ENCODE measurements at places on chromosomes 6 and 20.

DNA sequence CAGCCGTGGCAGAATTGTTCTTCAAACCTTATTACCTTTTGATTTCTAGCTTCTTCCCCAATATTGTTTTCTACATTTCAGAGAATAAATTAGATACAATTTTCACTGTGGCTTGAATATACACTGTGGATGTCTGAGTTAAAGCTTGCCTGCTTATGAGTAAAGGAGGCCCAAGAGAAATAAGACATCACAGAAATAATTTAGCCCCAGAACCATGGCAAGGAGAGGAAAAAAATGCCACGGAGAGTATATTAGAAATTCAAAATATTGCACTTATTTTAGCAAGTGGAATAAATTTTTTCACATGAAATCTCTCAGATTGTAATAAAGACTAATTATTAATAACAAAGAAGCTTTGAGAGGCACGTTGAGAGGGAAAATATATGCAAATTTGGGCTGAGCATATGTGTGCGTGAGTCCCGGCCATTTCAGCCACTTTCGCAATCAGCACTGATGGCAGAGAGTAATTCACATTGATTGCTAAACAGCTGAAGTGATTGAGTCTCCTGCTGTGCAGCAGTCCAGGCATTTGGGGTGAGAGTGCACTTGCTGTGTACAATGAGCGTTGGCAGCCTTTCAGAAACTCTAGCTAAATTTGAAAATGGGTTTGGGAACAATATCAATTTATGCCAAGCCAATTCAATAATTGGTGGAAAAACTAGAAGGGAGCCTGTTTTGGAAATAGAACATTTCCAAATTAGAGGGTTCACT, 596.0 kb downstream of the EPM2A start:
- peak; percentile 28 for DNase-seq

GRCh38 chr20:59985864-59986263, 27.6 kb downstream of the CDH26 start:
- DNase-seq = no peak

- DNase-seq = no peak
Observed at GRCh38 chr6:24321538-24322162, 36.2 kb downstream of the DCDC2 start.

DNA sequence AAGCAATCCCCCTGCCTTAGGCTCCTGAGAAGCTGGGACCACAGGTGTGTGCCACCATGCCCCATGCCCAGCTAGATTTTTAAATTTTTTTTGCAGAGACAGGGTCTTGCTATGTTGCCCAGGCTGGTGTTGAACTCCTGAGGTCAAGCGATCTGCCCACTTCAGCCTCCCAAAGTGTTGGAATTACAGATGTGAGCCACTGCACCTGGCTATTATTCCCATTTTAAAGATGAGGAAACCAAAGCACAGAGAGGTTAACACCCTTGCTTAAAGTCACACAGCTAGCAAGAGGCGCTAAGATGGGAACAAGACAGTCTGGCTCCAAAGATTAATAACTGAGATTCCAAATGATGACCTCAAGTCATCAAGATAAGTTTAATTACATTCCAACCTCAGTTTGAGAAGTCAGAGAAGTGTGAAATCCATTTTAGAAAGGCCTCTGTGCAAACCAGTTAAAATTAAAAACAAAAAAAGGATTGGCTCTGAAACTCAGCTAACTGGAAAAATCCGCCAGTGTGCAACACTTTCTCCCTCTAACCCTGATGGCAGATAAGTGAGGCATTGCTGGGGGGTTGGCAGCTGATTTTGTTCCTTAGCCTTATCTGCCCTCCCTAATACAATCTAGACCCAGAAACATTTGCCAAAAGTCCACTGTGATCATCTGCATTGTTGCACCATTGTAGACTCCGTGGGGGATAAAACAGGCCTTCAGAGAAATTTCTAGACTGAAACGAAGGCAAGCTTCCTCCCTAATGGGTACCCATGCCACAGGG, 55.5 kb downstream of the CPNE5 start:
- DNase-seq = no peak

GRCh38 chr20:40241596-40242343, 447.3 kb downstream of the MAFB start:
- DNase-seq = no peak

DNA sequence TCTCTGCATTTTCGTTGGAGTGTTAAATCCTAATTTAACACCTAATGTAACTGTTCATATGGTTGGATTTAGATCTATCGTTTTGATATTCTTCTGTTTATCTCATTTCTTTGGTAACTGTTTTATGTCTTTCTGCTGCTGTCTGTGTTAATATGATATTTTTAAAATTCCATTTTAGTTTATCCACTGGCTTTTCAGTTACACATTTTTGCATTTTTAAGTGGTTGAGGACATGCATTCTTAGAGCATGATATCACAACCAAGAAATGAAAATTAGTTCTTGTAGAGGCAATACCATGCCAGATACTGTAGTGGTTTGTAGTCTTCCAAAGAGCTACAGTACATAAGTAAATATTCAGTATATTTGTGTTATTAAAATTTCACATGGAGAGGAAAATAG, 58.6 kb downstream of the LIN28B start:
- DNase-seq = peak; percentile 51

- no peak for DNase-seq
Observed at GRCh38 chr6:168888102-168888501, 365.5 kb downstream of the THBS2 start.

DNA sequence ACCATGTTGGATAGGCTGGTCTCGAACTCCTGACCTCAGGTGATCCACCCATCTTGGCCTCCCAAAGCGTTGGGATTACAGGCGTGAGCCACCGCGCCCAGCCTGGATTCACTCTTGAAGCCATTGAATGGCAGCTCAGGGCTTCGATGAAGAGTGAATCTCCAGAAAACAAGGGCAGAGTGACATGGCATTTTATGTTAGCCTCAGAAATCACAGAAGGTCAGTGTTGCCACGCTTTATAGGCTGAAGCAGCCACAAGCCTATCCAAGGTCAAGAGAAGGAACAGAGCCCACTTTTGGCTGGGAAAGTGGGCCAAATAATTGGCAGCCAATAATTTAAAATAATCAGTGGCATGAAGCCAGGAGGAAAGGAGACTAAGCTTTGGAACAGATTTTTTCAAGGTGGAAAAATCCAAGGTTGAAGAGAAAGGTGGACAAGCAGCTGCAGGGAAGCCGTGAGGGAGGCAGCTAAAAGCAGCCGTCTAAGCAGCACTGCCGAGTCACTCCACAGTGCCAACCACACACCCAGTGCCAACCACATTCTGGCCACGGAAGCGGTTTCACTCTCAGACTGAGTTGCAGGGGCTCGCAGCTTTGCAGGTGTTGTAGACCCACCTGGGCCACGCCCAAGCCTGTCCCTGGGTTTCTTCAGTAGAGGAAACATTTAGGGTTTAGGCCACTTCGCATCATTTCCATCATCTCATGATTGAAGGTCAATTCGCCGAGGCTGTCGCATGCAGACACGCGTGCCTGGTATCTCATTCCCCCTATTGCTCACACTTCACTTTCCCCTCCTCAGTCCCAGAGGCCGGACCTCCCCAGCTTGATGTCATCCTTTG, 17.4 kb upstream of the AVP start:
- DNase-seq = no peak

- no peak for DNase-seq
Observed at GRCh38 chr20:49400904-49401303, 81.6 kb downstream of the KCNB1 start.

DNA sequence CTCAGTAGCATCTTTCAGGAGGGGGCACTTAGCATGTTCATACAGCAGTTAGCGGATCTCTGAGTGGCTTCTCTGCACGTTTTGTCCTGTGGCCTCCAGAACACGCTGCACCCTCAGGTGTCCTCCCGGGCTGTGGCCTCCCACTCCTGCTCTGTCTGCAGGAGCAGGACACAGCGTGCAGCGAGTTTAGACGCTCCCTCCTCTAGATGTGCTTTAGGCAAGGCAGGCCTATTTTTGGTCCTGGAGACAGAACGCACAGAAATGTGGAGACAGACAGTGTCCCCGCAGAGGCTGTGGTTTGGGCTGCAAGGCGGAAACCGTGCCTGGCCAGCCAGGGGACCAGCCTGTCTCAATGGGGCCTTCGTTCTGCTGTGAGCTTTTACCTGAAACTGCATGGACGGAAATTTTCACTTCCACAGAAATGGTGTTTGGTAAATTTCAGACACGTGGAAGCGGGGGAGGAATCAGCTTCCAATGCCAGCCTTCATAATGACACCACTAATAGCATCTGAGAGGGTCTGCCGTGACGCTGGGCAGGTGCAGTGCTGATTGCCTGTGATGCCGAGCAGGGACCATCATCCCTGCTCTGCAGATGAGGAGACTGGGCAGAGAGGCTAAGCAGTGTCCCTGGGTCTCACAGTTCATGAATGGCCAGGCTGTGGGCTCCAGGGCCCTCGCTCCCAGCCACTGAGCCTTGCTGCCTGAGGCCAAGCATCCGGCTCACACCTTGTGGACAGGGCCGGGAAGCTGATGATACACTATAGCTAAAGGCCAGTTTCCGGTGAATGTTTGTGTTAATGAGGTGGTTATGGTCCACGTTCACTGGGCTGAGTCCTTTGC, 120.9 kb downstream of the SYCP2 start:
- DNase-seq = no peak

GRCh38 chr20:45962031-45962755, 9.8 kb downstream of the ZNF335 start:
- no peak for DNase-seq

DNA sequence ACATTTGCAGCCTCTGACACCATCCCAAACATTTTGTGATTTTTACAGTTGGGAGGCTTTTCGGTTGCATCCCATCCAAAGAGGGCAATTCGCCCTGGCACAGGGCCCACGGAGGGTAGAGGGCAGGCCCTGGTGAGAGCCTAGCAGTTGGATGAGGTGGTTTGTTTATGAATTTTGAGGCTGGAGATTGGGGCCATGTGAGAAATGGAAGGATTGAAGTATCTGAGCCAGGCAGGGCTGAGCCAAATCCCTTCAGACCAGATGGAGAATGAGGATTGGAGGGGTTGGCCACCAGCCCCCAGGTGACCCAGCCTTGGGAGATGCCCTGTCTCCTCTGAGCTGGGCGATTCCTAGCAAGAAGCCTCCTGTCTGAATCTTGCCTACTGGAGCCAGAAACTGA, 52.6 kb upstream of the CCDC167 start:
- DNase-seq = no peak

DNA sequence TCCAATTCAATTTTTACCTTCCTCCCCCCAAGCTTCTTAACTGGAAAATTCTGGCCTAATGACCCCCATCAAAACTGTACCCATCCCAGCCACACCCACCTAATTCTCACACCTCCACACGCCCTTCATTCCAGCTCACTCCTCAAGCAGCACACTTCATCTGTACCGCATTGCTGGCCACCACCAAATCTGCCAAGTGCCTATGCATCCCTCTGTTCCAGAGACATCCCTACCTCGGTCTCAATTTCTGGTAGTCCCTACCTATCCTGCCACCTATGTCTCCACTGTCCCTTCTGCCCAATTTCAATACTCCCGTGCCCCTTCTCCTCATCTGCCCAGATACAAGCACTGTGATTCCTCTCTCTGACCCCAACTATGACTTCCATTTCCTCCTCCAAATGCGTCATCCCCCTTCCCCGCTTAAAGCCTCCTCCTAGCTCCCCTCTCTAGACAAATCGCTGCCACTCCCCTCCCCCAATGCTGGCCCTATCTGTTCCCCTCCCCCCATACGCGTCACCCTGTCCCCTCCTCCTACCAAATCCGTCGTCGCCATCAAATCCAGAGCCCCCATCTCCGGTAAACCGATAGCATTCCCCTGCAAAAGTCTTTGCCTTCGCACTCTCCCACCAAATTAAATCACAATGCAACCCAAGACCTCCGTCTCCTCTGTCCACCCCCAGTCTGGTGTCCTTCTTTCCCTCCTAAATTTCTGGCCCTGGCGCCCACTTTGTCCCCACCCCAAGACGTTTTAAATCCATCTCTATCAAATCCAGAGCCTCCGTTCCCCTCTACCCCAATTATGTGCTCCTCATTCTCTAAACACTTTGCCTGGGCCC, 1.2 kb downstream of the MTCH1 start:
- peak; percentile 75 for DNase-seq

- no peak for DNase-seq
Observed at GRCh38 chr6:134875367-134875766, 74.5 kb downstream of the ALDH8A1 start.

DNA sequence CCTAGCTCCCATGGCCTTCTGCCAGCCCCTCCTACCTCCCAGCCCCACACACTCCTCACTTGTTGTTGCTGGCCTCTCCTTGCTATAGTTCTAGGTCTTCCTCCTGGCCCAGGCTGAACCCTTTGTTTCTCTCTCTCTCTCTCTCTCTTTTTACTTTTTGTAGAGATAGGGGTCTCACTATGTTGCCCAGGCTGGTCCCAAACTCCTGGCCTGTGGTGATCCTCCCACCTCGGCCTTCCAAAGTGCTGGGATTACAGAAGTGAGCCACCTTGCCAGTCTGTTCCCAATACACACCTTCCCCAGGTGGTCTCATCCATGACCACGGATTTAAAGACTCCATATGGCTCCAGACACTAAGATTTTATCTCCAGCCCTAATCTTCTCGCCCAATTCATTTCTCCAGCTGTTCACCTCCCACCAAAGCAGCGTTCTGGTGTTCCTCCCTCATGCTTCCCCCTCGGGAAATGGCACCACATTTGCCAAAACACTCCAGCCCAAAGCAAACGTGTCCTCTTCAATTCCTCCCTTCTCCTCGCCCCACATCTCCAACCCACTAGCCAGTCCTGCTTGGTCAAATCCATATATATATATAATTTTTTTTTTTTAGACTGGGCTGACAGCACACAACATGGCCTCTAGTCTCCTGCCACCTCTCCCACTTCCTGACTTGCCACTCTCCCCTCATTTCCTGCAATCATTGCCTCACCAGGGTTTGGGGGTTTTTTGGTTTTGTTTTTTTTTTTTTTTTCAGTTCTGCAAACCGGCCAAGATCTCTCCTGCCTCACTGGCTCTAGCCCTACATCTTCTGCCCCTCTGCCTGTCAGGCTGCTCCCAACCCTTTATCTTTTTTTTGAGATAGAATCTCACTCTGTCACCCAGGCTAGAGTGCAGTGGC, 104.4 kb downstream of the NCR2 start:
- no peak for DNase-seq

- no peak for DNase-seq
Observed at GRCh38 chr6:11738234-11738633, 40.4 kb downstream of the ADTRP start.

DNA sequence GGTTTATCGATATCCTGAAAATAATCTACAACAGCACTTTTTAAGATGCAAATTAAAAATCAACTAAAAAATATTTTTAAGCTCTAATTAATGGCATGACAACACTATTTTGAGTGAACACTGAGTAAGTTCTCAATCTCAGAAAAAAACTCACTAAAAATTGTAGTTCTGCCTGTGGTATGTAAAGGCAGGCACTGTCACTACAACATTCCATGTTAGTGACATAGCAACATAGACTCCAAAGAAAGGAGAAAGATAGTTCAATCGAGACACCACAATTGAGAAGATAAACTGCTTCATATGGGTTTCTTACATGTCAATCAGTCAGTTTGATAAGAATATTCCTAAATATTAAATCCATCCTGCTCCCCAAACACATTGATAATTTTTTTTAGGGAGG, 38.0 kb downstream of the COL12A1 start:
- DNase-seq = no peak

DNA sequence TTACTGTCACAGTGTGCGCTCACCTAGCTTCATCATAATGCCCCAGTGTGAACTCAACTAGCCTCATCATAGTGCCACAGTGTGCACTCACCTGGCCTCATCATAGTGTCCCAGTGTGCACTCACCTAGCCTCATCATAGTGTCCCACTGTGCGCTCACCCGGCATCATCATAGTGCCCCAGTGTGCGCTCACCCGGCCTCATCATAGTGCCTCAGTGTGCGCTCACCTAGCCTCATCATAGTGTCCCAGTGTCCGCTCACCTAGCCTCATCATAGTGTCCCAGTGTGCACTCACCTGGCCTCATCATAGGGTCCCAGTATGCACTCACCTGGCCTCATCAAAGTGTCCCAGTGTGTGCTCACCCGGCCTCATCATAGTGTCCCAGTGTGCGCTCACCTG, 10.6 kb downstream of the TMEM242 start:
- DNase-seq = peak; percentile 15

Data from GM03348 (cell line).